Activated naive CD8-positive, alpha-beta T cell treated with anti-CD3 and anti-CD28 coated beads for 36 hours (primary cell): ENCODE measurements at places on chromosomes 2 and 18. TPM values are rescaled to one million over a fixed set of nuclear protein-coding genes. Genes with fewer than 3 reads are reported as not detected.
A peak's percentile ranks its signal among the peaks of the same experiment; 100 is the strongest.

DNA sequence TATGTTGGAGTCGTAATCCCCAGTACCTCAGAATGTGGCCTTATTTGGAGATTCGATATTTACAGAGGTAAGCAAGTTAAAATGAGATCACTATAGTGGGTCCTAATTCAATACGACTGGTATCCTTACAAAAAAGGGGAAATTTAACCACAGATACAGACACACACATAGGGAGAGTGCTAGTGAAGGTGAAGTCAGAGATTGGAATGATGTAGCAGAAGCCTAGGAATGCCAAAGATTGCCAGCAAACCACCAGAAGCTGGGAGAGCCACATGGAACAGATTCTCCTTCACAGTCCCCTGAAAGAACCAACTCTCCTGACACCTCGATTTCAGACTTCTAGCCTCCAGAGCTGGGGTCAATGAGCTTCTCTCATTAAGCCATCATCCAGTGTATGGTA is 17.7 kb upstream of the ACTR3 start:
- peaks cover 15% of the 10 kb centered on the region for H3K36me3 ChIP-seq
- no peaks in the 10 kb centered on the region for H3K27me3 ChIP-seq
- H3K27ac ChIP-seq: no peak overlapping the region

- no peaks in the 10 kb centered on the region for H3K36me3 ChIP-seq
Observed at GRCh38 chr2:229141424-229142025, 129.6 kb downstream of the PID1 start.

DNA sequence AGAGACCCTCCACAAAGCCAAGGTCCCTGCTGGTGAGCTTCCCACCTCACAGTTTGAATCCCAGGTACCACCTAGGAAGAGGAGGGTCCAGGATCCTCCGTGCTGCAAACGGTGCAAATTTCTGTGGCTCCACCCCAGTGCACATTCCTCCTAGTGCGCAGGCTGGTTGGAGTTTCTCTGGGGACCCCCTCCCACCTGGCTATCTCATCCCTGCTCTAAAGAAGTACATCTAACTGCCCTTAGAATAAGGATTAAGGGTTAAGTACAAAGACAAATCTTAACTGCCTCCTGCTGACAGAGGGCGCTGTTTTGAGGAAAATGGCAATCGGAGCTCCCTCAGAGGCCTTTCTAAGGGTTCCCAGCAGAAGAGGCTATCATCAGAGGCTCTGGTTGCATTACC is 109.6 kb upstream of the FSIP2 start:
- H3K4me3 ChIP-seq: no peak overlapping the region
- H3K27ac ChIP-seq: no peak overlapping the region
- DNase-seq: peak; percentile 2
- no peaks in the 10 kb centered on the region for H3K36me3 ChIP-seq
- H3K27me3 ChIP-seq: no peaks in the 10 kb centered on the region

GRCh38 chr2:150911766-150912280 is 349.8 kb downstream of the RBM43 start:
- DNase-seq: no peak
- no peak overlapping the region for H3K4me3 ChIP-seq
- no peaks in the 10 kb centered on the region for H3K4me1 ChIP-seq

Gene PTCD3
- total RNA-seq: 162 TPM
